ENCODE measurements at places on chromosomes 16 and 17. TPM values are rescaled to one million over a fixed set of nuclear protein-coding genes. Genes with fewer than 3 reads are reported as not detected.

The TPSG1 gene
- not detected for total RNA-seq

The PPP1R27 gene
- 0.29 TPM for total RNA-seq

The CDRT4 gene
- 19.6 TPM for total RNA-seq

The C16orf96 gene
- not detected for total RNA-seq

The AATK gene
- total RNA-seq: 0.59 TPM

The TP53TG3C gene
- total RNA-seq: not detected

The CBX2 gene
- total RNA-seq: 3.9 TPM

The CBFA2T3 gene
- total RNA-seq: not detected

The DLX3 gene
- total RNA-seq: not detected

The CDH1 gene
- 37.7 TPM for total RNA-seq

The SPN gene
- not detected for total RNA-seq

The TM4SF5 gene
- total RNA-seq: not detected

The NSRP1 gene
- 40.8 TPM for total RNA-seq

The HCRT gene
- total RNA-seq: not detected

The PPY gene
- not detected for total RNA-seq

The ACSM5 gene
- total RNA-seq: 0.54 TPM

The CACNG5 gene
- not detected for total RNA-seq

The KRTAP4-3 gene
- not detected for total RNA-seq

The TVP23A gene
- not detected for total RNA-seq

The HP gene
- total RNA-seq: not detected

The RAB26 gene
- total RNA-seq: 1.0 TPM

The CMTM2 gene
- not detected for total RNA-seq

Data from MCF 10A (cell line).